ENCODE measurements at places on chromosomes 4 and X.
A peak's percentile ranks its signal among the peaks of the same experiment; 100 is the strongest.

DNA sequence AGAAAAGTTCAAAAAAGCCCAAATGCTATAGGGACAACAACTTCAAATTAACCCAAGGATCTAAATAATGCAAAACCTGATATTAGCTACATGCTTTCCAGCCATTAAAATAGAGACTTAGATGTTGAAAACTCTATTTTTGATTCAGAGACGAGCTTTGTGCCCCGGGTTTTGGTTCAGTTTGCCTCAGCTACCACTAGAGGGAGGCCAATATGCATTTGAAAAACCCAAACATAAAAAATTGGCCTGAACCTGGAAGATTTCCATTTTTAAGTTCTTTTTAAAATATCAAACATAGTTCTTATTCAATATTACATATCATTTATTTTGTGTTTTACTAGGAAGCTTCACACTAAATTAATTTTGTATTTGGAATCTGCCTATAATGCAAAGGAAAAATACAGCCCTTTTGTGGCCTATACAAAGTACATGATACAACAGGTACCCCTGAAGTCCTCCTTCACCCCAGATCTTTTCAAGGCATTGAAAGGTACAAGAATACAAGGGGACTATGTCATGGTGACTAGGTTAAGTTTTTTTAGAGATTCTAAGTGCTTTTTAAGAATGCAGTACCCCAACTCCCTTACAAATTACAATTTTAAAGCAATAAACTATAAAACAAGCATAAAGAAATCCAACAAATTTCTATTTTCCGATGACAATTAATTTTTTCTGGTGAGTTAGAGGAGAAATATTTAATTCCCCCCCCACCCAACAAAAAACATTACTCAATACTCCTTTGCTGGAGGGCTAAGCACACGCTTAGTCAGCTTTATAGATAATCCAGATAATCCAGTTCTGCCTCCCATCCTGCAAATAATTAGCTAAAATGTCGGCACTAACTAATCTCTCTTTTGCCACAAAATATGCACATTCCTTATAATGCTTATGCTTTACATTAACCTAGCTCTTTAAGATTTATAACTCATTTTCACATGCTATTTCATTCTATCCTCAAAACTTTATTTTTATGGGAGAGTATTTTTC is 97.7 kb upstream of the PTPN13 start:
- DNase-seq: peak; percentile 46

GRCh38 chr4:16684935-16685334 is 213.5 kb downstream of the LDB2 start:
- no peak for DNase-seq

DNA sequence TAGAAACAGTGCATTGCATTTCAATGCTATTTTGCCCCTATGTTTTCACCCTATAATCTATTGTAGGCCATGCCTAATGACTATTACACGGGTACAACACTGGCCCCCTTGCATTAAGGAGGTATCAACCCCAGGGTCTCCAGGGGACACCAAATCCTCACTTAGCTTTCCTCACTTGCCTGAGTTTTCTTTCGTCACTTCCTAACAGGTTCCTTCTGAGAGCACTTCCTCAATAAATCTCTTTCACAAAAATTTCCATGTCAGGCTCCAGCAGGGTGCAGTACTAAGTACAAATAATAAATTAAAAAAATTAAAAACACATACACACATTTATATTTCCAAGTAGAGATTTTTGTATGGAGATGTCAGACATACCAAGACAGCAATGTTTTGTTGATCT is 165.0 kb downstream of the RBM46 start:
- no peak for DNase-seq

- DNase-seq: no peak
These were observed 498.5 kb upstream of the DIPK2B start for GRCh38 chrX:45699158-45699557.

All from left kidney (tissue), 8 donors.